Naive thymus-derived CD4-positive, alpha-beta T cell (primary cell): ENCODE measurements at places on chromosomes 7 and 10. TPM values are rescaled to one million over a fixed set of nuclear protein-coding genes. Genes with fewer than 3 reads are reported as not detected.

Gene SFTPA1
- not detected for total RNA-seq

Gene ALOX5
- total RNA-seq = 143 TPM

Gene FAM25C
- total RNA-seq = not detected

Gene GPR26
- not detected for total RNA-seq

DNA sequence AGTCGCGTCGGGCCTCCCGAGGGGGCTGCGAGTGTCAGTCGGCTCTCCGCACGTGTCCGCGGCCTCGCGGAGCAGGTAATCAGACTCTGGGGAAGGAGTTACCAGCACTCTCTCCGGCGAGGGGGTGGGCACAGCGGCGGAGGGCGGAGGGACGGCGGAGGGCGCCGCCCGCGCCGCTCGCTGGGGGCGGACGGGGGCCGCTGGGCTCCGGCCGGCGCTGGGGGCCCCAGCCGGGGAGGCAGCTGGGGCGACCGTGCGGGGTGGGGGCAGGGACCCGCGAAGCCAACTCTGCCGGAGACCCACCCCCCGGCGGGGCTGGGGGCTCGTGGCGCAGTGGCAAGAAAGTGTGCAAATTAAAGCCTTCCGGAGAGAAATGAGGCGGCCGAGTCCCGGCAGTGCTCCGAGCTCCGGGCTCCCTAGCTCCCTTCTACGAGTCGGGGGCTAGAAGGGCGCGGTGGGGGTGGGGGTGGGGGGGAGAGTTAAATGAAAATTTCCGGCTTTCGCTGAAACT is at the start of gene CDK6:
Gene CDK6, minus strand, starts transcription at position 85 of the 511 bp plus-strand sequence. CDS start 3,250 bp downstream, outside the sequence.
- DNase-seq = peak; percentile 51

GRCh38 chr10:118865998-118866693 is 111.4 kb upstream of the CACUL1 start:
- no peak for DNase-seq

DNA sequence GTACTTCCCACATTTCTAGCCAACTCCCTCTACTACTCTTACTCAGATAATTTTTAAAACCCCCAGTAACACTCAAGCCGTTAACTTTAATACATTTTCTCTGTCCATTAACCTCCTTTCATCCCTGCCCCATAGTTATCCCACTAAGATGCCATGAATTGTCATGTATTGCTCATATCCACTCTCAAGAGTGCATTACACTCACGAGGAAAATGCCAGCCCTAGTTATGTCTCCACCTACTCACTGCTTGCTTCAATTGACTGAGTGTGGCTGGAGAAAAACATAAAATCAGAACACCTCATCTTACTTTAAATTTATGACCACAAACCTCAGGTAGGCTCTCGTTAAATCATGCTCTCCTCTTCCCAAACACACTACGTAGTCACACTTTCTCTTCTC is 324.1 kb upstream of the NPSR1 start:
- no peak for DNase-seq

- DNase-seq = no peak
These were observed 861.5 kb downstream of the SORCS1 start for GRCh38 chr10:106302961-106303360.

DNA sequence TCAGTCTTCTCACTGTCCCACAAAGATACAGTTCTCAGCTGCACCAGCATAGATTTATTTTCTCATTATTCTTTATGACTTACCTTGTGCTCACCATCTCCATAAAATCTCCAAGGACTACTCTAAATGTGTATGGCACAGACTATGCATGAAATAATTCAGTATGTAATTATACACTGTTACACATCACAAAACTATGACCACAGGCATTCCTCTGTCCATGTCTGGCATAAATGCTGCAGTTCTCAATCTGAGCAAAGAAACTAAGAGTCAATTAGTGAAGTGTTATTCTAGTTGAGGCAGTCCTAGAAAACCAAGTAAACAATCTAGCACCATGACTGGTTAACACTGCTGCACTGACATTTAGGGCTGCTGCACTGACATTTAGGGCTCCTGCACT is 2.7 kb downstream of the CYCS start:
- DNase-seq = no peak

DNA sequence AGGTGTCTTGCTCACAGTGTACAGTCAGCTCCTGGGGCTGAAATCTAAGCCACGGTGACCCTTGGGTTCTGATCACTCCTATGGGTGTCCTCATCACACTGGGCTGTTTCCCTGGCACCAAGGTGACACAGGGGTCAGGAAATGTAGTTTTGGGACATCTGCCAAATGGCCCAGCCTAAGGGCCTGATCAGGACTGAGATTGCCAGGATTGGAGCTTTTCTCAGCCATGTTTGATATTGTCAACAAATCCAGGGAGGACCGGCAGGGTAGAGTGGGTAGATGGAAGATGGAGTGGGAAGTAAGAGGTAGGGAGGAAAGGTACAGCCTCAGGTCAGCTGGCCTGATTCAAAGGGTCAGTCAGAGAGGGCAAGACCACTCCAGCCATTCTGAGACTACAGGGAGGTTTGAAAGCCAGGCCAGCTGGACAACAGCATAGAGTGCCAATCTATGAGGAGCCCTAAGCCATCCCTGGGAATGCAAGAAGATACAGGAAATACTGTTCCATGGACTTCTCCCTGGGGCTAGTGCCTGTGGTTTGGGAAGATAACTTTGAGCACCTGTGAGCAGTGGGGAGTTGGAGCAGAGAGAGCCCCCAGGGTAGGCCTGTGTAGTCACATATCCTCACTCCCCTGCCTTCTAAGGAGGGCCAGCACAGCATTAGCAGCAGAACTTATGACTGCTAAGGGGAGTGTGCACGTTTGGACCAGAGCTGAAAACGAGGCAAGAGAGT is 377.3 kb upstream of the ZMIZ1 start:
- no peak for DNase-seq

DNA sequence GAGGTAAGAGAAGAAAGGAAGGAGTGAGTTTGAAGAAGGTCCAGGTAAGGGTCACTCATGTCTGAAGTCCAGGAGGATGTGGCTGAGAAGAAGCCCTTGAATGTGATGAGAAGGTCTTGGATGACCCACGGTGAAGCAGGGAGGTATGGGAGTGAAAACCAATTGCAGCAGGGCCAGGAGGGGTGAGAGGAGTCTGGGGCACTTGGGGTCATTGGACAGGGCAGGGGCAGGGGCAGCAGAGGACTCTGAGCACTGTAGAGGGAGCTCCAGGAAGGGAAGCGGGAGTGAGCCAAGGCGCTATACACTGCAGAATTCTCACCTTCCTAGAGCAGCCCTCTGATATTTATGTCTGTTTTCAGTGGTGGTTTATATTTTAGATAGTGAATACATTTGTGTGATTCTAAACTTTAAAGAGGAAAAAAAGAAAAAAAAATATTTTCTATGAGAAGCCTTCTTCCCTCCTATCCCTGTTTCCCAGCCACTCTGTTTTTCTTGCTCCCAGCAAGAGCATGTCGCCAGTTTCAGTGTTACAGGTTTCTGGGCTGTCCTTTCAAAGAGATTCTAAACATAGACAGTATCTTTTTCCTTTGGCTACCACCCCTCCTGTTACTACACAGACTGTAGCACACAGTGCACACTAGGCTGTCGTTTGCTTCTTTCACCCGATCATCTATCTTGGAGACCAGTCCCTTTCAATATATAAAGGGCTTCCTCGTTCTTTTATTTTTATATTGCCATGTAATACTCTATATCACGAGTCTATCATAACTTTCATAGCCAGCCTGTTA is 24.5 kb downstream of the BLVRA start:
- no peak for DNase-seq

DNA sequence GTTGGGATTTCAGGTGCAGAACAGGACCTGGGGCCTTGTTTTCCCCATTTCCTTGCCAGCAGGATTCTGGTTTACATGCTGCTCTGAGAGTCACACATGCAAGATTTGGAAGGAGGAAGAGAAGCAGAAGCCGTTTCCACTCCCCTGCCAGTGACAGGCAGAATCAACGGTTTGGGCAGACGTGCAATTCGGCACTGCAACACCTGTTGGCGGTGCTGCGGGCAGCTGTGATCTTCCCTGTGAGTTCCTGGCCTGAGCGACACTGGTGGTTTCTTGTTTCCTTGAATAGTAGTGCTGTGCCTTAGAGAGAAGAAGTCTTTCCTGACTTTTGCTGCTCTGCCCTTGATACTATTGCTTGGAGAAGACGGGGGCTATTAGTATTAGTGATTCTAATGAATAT is 1126.2 kb downstream of the TYW1 start:
- DNase-seq = no peak

- DNase-seq = no peak
These were observed 7.5 kb downstream of the MRPL43 start for GRCh38 chr10:100979791-100980272.
